ENCODE measurements at places on chromosomes 16 and 17. TPM values are rescaled to one million over a fixed set of nuclear protein-coding genes. Genes with fewer than 3 reads are reported as not detected.

The PLLP gene
- polyA plus RNA-seq: 26.4 TPM

The CFAP97D1 gene
- not detected for polyA plus RNA-seq

DNA sequence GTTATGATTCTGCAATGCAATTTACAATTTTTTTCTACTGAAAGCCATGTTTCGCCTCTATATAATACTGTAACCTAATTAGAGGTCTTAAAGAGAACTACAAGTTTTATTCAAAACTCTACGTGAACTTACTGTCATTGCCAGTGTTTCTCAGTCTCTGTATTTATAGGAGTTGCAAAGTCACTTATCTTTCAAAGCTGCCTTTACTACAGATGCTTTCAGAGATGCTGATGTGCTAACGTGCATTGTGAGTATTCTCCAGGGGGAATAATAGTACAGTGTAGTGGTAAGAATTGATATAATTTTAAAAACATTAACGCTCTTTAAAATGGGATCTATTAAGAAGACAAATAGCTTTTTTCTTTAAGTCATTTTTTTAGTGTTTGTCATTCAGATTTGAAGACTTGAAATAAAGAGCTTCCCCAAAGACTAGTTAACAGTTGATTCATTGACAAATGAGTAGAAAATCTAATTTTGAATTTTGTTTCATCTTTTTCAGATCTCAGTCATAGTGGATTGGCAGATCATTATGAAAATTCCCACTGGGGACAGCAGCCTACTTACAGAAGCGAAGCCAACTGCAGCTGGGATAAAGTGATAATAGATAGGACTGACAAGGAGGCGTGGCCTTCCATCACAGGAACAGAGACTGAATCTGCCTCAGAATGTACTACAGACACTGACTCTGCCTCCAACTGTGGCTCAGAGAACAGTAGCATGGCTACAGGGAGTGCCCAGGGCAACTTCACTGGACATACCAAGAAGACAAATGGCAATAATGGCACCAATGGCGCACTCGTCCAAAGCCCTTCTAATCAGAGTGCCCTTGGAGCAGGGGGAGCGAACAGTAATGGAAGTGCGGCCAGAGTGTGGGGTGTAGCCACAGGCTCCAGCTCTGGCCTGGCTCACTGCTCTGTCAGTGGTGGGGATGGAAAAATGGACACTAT is 79.9 kb downstream of the TMC6 start:
- no peak for DNase-seq

DNA sequence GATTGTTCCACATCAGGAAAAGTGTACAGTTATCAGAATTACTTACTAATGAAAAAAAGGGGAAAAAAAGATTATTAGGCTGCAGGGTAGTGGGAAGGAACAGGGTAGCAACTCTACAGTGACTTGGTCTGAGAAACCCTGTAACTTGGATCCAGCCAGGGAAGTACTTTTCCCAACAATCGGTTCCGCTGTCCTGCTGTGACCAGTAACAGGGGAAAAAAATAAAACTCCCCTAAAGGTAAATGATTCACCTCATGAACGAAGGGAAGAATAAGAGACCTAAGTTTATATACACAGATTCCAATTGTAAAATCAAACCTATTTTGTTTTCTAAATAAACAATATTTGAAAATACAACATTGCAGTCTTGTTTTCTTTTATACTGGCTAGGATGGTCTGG is 189.9 kb downstream of the WWOX start:
- DNase-seq: no peak

- DNase-seq: peak; percentile 64
Measured at GRCh38 chr17:40922239-40922638, 15.2 kb downstream of the KRT23 start.

DNA sequence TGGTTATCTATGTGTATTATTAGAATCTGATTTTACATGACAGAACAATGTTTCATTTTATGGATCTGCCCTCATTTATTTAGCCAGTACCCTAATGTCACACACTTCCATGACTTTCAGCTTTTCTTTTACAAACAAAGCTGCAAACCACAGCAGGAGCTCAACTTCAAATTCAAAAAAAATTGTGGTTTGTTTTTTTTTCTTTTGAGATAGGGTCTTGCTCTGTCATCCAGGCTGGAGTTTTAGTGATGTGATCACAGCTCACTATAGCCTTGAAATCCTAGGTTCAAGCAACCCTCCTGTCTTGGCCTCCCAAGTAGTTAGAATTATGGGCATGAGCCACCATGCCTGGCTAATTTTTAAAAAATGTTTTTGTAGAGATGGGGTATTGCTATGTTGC is 8.2 kb upstream of the MPRIP start:
- DNase-seq: no peak

- DNase-seq: no peak
Measured at GRCh38 chr16:65272699-65273414, 151.0 kb upstream of the CDH11 start.

GRCh38 chr17:40598619-40599467 is 33.6 kb upstream of the CCR7 start:
- DNase-seq: no peak

The KRTAP9-8 gene
- polyA plus RNA-seq: not detected
